ENCODE measurements at places on chromosomes 6 and 20. TPM values are rescaled to one million over a fixed set of nuclear protein-coding genes. Genes with fewer than 3 reads are reported as not detected.

NKX2-4 gene
- not detected for total RNA-seq

LGSN gene
- not detected for total RNA-seq

DNA sequence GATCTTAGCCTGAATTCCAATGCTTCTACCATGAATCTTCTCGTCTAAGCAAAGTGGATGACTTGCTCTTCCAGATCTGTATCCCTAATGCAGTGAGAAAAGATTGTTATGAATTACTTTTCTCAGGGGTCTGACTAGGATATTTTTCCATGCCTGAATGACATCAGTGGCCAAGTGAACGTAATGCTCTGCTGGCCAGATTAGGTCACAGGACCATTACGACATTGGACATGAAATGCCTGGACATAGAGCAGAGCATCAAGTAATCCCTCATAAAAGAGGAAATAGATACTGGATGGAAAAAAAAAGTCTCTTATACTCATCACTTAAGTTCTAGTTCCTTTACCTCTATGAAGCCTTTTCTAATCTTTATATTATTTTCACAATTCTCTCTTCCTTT lies 12.1 kb upstream of the THEMIS start:
- no peaks in the 10 kb centered on the region for H3K27me3 ChIP-seq
- H3K4me1 ChIP-seq, result no peaks in the 10 kb centered on the region
- H3K27ac ChIP-seq, result no peak overlapping the region

- no peak for DNase-seq
- H3K27me3 ChIP-seq, result no peaks in the 10 kb centered on the region
- no peaks in the 10 kb centered on the region for H3K36me3 ChIP-seq
- no peak overlapping the region for H3K4me3 ChIP-seq
Measured at GRCh38 chr6:149701714-149702113, 16.2 kb downstream of the LATS1 start.

- H3K27me3 ChIP-seq, result no peaks in the 10 kb centered on the region
- H3K4me1 ChIP-seq, result peaks cover 20% of the 10 kb centered on the region
- H3K27ac ChIP-seq, result peak overlapping the region; percentile 30
- peak; percentile 68 for DNase-seq
- no peak overlapping the region for H3K4me3 ChIP-seq
- H3K36me3 ChIP-seq, result no peaks in the 10 kb centered on the region
Measured at GRCh38 chr6:18493382-18493891, 106.3 kb downstream of the RNF144B start.

GRCh38 chr6:11522812-11523605 lies 14.5 kb upstream of the TMEM170B start:
- no peaks in the 10 kb centered on the region for H3K36me3 ChIP-seq
- peaks cover 7% of the 10 kb centered on the region for H3K4me1 ChIP-seq
- DNase-seq, result no peak
- H3K27ac ChIP-seq, result no peak overlapping the region

GRCh38 chr6:68635412-68635705 lies 277 bp downstream of the ADGRB3 start:
- DNase-seq, result no peak
- peak overlapping the region; percentile 72 for H3K4me3 ChIP-seq
- H3K4me1 ChIP-seq, result no peaks in the 10 kb centered on the region
- H3K27ac ChIP-seq, result no peak overlapping the region

GRCh38 chr6:158284007-158284875 lies 28.0 kb upstream of the TULP4 start:
- no peak overlapping the region for H3K4me3 ChIP-seq
- H3K4me1 ChIP-seq, result peaks cover 5% of the 10 kb centered on the region
- no peak overlapping the region for H3K27ac ChIP-seq
- no peak for DNase-seq
- H3K36me3 ChIP-seq, result no peaks in the 10 kb centered on the region
- H3K27me3 ChIP-seq, result no peaks in the 10 kb centered on the region
